ENCODE measurements at places on chromosomes 11 and 22. TPM values are rescaled to one million over a fixed set of nuclear protein-coding genes. Genes with fewer than 3 reads are reported as not detected.

Gene SCUBE1
- not detected for total RNA-seq

GRCh38 chr11:63472372-63472771 is 18.6 kb downstream of the PLAAT5 start:
- DNase-seq = no peak

DNA sequence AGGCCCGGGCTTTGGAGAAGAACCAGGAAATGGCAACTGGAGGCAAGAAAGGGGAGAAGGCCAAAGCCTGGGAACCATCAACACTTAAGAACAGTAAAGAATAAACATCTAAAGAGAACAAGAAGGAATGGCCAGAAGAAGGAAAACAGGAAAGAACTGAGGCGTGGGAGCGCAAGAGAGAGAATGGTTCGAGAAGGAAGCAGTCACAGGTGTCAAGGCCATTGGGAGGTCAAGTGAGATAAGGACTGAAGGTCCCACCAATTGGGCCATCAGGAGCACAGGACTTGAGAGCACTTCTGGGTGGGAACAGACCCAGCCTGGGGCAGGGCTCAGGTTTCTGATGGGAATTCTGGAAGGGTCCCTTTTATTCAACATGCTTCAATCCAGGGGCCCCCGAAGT is 697 bp upstream of the SCGB1A1 start:
- DNase-seq = no peak

GRCh38 chr11:70206226-70206981 is 3.3 kb downstream of the FADD start:
- DNase-seq = no peak

GRCh38 chr11:10607462-10608132 is 39.1 kb upstream of the LYVE1 start:
- no peak for DNase-seq

Gene CHRM1
- total RNA-seq = not detected

Gene GRIK4
- total RNA-seq = not detected

- DNase-seq = no peak
These were observed 203.5 kb upstream of the E2F8 start for GRCh38 chr11:19444231-19444630.

DNA sequence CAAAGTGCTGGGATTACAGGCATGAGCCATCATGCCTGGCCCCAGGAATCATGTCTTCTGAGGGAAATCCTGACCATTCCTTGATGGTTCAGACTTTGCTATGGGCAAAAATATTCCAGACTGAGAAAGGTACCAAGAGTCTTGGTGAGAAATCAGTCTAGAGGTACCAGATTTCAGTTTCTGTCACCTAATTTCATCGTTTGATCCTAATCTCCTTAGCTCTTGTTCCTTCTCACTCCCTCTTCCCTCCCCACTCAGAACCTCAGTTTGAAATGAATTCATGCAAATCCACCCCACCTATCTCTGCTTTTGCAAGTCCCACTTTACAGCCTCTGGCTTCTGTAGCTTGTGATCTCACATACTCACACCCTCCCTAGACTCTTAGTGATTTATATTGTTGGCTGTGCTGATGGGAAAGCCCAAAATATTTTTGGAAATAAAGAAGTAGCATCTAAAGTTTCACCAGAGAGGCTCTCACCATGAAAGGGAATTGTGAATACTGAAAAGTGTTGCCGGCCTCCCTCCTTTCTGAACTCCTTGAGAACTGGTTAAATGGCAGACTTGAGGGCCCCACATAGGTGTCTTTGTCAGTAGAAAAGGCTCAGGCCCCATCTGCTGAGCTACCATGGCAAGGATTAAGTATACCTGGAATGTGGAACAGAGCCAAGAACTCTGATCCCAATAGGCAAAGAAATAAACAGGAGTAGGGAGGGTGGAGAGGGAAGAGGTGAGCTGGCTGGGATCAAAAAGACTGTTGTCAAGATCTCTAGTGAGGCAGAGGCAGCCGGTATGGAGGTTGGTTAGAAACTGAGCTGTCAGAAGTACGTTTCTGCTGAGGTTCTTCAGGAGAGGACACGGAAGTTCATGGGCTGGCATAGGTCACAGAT is 190.5 kb upstream of the MTMR2 start:
- DNase-seq = peak; percentile 40

Gene TNNI2
- total RNA-seq = 13.0 TPM

DNA sequence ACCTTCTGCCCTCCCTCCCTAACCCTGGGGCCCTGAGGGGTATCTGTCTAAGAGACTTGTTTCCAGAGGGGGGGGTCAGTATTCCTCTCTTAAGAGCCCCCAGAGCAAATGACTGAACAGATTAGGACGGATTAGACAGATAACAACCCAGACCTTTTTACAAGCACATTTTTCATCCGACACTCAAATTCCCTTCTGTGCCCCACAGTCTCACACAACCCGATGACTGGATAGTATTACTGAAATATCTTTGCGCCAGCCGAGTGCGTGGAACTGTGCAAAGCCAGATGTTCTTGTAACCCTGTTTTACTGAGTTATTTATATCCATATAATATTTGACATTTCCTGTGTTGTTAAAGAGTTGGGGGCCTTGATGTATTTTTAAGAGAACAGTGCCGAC is 30.9 kb upstream of the FLI1 start:
- DNase-seq = no peak

Gene CRYBB2
- total RNA-seq = 0.49 TPM

Gene RFPL3
- total RNA-seq = not detected

Gene POU2AF1
- total RNA-seq = 0.33 TPM

GRCh38 chr22:41745968-41746367 is 46.7 kb downstream of the MEI1 start:
- DNase-seq = no peak

DNA sequence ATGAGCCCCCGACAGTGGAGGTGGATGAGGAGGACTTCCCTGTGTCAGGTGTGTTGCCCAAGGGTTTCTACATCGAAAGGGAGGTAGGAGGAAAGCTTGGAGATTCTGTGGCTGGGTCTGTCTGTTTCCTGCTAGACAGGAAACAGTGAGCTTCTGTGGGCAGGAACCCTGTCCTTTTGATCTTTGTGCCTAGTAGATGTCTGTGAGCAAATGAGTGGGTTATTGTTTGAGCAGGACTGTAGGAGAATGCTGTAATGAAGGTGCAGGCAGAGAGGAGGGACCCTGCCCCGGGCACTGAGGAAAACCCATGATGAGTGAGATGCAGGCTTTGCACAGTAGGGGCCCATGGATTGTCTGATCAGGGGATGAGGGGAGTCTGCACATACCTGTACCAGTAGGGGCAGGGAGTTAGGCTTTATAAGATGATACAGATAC is 14.0 kb downstream of the USP35 start:
- DNase-seq = no peak

DNA sequence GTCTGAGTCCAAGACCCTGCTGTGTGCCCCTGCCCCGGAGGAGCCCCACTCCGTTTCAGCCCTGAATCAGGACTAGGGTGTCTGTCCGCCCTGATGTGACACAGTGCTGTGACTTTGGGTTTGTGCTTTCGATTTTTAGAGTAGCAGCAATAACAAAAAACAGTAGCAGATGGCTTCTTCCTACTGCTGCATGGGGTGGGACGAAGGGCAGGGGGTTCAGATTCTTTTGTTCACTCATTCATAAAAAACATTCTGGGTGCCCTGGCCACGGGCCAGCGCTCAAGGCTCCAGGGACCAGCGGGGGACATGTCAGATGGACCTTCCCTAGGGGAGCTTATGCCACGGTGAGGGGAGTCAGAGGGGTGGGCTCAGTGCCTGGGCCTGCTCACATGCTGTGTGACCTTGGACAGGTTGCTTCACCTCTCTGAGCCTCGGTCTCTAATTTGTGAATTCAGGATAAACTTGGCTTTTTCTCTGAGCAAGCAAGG is 24.6 kb upstream of the PRR5 start:
- DNase-seq = no peak

DNA sequence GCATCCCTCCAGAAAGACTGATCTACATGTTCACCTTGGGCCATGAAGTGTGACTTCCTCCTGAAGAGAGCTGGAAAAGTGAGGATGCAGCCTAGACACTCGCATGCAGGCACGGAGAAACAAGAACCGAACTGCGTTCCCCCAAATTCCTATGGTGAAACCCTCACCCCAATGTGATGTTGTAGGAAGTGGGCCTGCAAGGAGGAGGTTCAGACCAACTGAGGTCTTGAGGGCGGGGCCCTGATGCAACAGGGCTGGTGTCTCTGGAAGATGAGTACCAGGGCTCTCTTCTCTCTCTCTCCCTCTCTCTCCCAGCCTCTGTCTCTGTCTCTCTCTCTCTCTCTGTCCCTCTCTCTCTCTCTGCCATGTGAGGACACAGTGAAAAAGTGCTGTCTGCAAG is 501.1 kb downstream of the BRD1 start:
- DNase-seq = no peak

DNA sequence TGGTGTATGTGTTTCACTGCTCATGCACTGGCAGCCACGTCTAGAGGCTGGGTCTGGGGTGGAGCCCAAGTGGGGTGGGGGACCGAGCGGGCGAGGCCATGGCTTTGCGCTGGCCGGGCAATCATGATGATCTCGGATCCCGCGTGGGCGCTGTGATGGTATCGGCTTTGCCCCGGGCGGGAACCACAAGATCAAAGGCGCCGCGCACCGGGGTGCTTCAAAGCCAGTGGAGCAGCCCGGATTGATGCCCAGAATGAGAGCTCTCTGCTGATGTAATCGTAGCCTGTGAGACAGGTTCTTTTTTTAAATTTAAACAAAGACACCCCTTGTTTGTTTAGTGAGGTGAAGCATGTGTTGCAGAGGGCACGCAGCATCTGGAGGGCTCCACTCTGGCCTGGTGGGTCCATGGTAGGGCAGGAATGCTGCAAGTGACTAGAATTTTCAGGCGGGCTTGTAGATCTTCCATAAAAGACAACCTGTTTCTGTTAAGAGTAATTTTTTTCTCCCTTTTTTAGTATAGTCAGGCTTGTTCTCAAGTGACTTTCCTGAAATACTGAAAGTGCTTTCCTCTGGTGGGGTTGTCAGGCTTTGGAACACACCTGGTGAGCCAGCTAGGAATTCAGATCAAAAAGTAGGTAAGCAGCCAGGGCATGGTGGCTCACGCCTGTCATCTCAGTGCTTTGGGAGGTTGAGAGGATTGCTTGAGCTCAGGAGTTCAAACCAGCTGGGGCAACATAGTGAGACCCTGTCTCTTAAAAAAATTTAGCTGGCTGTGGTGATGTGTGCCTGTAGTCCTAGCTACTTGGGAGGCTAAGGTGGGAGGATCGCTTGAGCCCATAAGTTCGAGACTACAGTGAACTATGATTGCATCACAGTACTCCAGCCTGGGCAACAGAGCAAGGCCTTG is 40.7 kb downstream of the ZNRF3 start:
- DNase-seq = peak; percentile 35

Gene MCHR1
- 0.14 TPM for total RNA-seq

DNA sequence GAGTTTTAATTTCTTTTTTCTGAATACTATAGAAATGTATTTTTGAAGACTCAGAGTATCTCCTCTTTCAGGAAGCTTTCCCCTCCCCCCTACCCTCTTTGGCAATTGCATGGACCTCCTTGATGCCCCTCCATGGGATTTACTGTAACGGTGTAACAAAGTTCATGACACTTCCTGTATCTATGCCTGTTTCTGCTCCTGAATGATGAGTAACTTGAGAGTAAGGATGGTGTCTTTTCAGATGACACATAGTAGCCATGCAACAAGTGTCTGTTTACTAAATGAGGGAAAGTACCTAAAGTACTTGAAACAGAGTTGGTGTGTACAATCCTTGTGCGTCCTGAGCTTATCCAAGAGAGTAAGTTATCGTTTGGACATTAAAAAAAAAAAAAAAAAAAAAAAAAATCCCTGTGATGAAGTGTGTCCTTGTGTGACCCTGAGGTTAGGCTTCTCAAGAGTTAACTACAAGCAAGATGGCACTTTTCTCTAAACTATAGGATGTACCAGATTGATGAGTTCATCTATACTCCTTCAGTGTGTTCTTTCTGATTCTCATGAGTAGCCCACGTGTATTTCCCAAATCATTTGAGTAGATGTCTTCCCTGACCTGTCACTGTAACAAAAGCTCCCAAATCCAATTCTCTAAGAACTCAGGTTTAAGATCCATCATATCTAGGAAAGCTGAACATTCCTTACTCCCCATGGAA is 7.4 kb downstream of the ETS1 start:
- peak; percentile 53 for DNase-seq

Gene SLC1A2
- 2.7 TPM for total RNA-seq

DNA sequence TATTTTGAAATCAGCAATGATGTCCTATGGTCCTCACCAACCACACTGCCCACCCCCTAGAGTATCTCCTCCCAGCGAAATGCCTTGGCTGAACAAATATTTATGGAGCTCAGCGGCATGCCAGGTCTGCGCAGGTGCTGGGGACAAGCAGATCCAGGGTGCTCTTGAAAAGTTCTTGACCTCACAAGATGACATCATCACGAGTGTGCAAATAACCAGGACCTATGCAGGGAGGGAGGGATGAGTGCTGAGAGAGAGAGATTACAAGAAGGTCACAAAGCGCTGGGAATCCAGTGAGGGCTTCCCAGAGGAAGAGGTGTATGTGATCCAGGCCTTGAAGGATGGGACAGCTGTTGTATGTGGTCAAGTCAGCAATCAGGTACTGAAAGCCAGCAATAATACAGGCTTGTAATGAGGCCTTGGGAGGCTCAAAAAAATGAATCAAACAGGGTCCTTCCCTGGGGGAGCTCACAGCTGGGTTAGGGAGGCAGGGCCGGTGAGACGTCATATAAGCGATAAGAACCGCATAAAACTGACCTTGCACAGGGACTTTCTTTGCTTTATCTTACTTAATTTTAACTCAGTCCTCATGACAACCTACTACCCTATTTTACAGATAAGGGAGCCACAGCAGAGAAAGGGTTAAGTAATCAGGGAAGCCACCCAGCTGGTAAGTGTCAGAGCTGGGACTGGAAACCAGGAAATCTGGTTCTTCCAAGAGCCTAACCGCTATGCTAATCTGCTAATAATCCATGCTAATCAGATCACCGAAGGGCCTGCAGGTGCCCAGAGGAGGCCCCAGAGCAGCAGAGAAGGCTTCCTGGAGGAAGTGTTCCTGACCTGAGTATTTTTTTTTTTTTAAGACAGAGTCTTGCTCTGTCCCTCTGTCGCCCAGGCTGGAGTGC is 8.2 kb downstream of the ARRB1 start:
- no peak for DNase-seq

DNA sequence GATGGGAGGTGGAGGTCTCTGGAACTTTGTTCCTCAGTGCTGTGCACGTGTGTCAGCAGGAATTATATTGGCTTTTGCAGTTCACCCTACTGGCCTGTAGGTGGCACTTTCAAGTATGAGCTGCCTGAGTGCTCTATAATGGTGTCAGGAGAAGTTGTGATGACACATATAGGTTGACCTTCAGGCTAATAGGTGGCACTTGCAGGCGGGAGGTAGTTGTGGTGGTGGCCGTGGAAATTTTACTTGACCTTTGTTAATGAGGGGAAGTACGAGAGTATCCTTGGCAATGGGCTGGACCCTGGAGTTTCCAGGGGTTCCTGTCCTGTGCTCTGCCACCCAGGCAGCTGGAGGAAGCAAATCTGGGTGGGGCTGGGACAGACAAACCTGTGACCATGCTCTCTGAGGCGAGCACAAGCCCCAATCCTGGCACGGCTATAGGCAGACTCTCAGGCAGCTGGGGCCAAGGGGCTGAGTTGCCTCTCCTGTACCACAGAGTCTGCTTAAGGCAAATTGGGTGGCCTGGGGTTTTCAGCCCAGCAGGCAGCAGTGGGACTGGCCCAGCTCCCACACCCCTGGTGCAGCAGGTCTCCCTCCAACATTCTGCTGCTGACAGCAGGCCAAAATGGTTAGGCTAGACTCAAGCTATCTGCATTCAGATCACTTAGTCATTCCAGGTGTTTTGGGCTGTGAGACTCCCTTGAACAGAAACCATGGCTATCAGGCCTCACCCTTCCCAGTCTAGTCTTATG is 147.5 kb upstream of the CTSC start:
- DNase-seq = peak; percentile 85

GRCh38 chr11:12642806-12643428 is 31.3 kb upstream of the TEAD1 start:
- no peak for DNase-seq

- DNase-seq = peak; percentile 64
These were observed 38.8 kb downstream of the NUMA1 start for GRCh38 chr11:72041364-72042063.

Measured in mammary epithelial cell (primary cell).